ENCODE measurements at places on chromosomes 1 and 21.

- DNase-seq, result no peak
Measured at GRCh38 chr1:41773842-41774241, 144.9 kb downstream of the HIVEP3 start.

DNA sequence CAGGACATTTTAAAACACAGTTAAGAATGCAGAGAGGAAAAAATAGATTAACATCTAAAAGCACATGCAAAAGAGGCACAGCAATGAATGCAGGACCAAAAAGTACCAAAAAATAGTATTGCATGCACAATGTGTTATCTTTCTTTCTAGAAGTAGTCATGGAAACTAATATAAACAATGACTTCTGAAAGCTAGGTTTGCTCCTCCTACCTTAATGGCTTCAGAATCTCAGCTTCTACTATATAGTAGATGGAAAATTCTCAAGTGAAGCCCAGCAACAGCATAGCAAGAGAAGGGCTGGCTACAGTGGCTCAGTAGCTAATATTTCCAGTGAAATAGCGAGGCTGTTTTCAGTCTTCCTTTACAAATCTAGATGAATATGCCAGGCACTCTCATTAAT lies 125.1 kb downstream of the CRB1 start:
- no peak for DNase-seq

DNA sequence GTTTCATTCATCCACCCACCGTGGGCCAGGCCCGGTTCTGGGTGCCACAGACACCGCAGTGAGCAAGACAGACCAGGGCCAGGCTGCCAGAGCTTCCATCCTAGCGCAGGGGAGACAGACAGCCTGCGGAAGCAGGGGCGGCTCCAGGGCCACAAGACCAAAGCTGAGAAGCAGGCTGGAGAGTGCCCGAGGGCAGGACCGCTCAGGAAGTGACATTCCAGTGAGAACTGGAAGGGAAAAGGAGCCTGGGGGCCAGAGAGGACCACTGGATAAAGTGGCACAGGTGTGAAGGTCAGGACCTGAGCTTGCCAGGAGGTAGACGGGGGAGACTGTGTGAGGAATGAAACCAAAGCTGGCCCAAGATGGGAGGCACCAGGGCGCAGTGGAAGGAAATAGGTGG lies 59.5 kb upstream of the EFHD2 start:
- DNase-seq, result no peak

- DNase-seq, result peak; percentile 66
Measured at GRCh38 chr21:25639551-25640201, 618 bp downstream of the JAM2 start.

- DNase-seq, result no peak
Measured at GRCh38 chr21:46206163-46207005, 22.1 kb upstream of the SPATC1L start.

DNA sequence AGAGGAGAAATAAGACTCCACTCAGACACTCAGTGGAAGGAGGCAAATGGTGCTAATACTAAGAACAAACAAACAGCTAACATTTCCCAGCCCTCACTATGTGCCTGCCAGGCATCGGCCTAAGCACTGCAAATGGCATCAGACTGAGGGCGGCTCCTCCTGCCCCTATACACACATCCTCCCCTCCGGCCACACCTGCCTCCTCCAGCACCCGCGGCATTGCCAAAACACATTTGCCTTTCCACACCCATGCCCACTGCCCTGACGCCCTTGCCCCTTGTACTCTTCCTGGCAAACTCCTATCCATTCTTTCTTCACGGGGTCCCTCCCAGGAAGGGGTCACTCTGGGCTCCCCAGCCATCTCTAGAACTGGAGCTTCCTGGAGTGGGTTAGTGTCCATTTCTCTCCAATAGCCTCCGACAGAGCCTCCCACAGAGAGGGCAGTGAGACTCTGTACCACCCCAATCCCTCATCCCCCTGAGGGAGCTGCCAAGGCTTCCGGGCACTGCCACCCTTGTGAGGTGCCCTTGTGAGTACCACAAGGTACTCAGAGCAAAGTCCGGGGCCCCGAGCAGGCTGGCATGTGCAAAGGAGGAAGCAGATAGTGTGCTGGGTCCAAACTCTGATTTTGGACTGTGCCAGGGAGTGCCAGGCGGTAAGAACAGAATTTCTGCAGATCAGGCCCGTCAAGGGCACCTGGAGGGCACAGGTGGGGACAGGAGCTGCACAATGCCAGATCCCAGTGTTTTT lies 959 bp downstream of the AKR7A3 start:
- DNase-seq, result no peak

GRCh38 chr1:206538086-206538770 lies 30.9 kb downstream of the RASSF5 start:
- no peak for DNase-seq

DNA sequence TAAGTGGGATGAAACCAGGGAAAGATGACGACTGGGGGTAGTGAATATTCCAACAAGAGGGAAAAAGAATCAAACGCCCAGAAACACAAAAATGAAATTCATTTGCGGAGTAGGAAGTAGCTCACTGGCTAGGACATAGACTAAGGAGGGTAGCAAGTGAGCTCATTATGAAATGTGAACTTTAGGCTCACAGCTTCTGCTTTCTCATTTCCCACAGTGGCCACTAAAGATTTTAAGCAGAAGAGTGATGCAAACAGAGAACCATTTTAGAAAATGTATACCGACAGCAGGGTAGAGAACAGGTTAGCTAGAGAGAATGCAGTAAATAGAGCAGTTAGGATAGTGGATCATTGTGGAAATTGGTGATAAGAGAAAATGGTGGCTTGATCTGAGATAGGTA lies 3.5 kb downstream of the CD48 start:
- peak; percentile 56 for DNase-seq

DNA sequence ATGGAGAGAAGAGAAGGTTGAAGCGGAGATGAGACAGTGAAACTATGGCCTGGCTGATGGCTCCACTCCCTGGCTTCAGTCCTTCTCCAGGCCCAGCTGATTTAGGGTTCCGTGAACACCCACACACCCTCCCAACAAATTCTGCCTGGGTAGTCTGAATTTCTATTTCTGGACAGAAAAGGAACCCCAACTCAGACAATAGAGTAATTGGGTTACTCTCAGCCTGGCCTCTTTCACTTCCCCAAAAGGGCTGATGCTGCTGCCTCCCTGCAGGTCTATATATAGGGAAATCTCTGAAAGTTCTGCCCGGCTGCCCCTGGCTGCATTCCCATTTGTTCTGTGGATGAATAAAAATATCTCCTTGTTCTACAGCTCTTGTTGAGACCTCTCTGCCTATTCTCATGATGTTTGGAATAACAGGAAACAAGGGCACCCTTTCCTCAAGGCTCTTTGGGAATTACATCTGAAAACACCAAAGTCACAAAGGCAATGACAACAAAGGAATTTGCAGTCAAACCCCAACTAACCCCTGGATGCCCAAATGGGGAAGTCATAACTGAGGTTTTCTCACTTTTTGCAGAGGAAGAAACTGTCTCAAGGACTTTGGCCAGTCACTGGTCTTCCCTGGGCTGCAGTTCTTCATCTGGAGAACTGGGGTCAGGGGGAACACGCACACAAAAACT lies 11.4 kb upstream of the ZSCAN20 start:
- peak; percentile 88 for DNase-seq

DNA sequence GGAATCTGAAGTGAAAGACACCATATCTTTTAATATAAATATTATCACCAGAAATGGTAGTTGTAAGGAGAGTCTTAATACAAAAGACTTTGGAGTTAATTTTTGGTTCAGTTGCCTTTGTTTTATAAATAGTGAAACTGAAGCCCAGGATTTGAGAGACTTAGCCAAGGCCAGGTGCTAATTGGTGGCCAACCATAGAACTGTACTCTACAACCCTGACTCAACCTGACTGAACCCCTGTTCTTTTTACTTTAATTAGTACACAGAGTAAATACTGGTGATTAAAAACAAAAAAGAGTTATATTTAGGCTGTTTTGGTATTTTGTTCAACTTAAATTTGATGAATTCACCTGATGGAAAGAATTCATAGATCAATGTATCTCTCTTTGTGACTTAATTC lies 76.3 kb downstream of the SNX7 start:
- DNase-seq, result no peak

GRCh38 chr1:231821281-231821680 lies 194.7 kb downstream of the DISC1 start:
- DNase-seq, result no peak

GRCh38 chr1:89999208-89999607 lies 4.3 kb downstream of the ZNF326 start:
- no peak for DNase-seq

DNA sequence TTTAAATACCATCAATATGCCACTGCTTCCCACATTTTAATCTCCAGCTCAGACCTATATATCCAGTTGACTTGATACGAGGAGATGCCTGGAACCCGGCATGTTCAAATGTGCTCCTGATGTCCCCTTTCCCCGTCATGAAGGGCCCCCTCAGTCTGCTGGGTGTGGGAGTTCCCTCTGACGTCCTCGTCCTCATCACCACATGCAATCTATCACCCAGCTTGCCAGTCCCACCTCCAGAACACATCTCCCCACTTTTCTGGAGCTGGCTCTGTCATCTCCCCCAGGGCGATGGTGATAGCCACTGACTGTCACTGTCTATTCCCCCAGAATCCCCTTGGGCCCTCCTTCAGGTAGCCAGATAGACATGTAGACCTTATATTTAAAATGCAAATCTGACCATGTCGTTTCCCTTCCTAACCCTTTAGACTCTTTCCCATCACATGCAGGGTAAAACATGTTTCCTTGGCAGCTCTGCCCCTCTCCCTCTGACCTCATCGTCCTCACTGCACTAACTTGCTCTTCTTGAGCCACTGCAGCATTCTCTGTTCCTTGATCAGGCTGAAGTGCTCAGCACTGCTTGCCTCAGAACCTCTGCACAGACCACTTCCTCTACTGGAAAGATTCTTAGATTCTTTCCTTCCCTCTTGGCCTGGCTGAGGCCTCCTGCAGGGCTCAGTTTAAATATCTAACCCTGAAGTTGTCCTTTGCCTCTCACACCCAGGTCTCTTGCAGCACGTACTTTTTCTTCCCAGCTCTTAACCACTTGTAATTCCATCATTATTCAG lies 7.4 kb downstream of the AZIN2 start:
- peak; percentile 70 for DNase-seq

DNA sequence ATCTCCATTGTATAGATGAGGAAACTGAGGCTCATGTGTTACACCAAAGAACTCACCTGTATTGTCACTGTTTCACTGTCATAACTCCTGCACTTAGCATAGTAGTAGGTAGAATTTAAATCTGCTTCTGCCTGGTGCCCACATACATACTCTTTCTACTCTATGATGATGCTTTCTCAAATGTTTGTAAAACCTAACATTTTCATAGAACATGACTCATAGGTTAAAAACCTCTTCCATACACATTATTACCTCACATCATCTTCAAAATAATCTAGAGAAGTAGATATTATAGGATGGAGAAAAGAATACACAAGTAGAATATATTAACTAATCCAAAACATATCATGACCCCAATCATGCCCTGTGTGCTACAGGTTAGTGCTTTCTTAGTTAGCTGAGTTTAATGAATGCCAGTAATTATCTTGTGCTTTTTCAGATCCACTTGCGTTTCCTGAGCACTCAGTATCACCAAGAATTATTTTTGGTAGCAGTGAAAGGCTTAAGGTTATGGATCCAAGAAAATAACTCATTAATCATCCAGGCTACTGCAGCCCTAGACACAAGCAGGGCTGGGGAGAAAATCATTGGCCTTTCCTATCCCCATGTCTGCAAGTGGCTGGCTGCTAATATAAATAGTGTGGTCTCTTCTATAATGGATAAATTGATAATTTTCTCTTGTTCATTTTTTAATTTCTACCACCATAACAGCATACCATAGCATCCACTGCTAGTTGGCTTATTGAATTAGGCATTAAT lies 156.9 kb downstream of the LRRC40 start:
- DNase-seq, result no peak

DNA sequence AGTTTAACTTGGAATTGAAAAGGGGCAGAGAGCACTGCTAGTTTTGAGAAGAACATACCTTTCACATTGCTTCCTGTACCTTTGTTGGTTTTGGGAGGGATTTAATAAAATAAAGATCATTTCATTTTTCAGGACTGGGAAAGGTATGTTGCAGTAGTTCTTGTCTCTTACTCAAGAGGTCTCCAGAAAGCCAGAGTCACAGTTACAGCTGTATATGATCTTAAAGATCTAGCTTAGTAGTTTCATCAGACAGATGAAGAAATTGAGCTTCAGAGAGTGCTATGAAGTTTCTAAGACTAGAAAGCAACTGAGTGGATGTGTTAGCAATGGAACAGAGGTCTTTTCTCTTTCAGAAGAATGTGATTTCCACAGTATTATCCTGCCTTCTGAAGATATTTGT lies 1.0 kb downstream of the OR10K2 start:
- DNase-seq, result no peak

DNA sequence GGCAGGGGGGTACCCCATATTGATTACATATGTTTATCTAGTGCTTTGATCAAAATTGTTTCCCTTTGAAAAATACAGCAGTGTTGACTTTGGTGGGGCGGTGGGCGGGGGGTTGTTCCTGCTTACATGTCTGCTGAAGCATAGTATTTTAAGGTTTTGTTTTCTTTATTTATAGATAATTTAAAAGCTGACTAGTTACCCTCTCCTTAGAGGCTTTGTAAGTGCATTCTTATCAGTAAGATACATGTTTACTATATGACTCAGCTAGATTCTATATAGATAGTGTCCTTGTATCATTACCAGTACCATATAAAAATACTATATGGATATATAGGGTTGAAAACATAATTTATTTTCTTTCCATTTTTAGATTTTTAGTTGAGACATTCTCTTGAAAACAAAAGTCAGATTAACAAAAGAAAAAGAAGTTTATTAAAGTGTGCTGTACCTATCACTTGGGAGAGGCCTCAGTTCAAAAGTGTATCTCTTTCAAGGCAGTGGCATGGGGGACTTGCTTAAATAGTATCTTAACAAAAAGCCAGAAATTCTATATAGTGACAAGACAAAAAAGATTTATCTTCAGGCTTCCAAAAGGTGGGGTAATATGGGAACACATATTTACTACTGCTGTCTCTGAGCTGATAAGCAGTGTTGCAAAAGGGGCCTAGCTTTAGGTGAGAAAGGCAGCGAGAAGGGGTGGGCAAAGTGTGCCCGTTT lies 79.0 kb downstream of the HS2ST1 start:
- no peak for DNase-seq

DNA sequence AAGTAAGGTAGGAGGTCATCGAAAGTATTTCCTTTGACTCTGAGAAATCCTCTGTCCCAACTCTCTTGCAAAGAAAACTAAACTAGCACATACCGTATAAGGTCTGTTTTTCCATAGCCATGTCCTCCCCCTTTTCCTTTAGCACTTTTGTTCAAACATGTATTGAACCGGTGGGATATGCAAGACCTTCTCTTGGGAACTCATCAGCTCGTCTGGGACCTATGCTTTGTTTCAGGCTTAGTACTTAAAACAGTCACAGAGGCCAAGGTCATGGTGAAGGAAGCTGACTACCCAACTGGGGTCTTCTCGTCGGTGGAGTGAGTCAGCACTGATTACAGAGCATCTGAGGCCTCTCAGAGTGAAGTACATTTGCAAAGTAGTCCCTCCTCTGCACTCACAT lies 185.0 kb downstream of the ZBTB18 start:
- no peak for DNase-seq

- DNase-seq, result no peak
Measured at GRCh38 chr1:84726593-84727499, 36.6 kb upstream of the SSX2IP start.

GRCh38 chr1:115880981-115881672 lies 40.2 kb upstream of the NHLH2 start:
- peak; percentile 4 for DNase-seq

Measured in Karpas-422 (cell line).